Activated gamma-delta T cell treated with anti-CD3 and anti-CD28 coated beads, Interleukin-2, amount 50 U/mL, for 16 hours (primary cell): ENCODE measurements at places on chromosomes 1 and 21.
A peak's percentile ranks its signal among the peaks of the same experiment; 100 is the strongest.

DNA sequence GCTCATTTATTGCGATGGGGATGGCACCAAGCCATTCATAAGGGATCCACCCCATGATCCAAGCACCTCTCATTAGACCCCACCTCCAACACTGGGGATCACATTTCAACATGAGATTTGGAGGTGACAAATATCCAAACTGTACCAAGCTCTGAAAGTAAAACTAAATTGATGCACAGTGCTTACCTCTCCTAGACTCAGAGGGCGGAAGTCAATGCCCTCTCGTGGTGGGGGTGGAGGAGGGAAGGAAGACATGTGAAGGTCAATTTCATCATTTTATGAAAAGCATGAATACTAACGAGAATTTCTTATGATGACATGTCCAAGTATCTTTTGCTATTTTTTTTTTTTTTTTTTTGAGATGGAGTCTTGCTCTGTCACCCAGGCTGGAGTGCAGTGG lies 120.0 kb downstream of the PGBD5 start:
- peak; percentile 8 for DNase-seq

DNA sequence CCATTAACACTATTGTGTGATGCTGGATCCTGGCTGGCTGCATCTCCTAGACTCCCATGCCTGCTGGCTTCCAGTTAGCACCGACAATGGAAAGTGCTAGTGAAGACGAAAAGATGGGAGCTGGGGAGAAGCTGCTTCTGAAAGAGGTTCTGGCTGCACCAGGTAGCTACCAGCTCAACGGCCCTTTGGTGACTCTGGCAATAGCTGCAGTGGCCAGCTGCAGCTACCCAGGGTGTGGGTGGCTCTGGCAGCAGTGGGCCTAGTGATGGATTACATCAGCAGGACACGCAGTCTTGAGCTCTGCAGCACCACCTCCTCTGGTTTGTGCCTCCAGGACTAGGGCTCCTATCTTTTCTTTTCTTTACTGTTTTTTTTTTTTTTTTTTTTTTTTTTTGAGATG lies 662.6 kb downstream of the MATN1 start:
- DNase-seq, result no peak

DNA sequence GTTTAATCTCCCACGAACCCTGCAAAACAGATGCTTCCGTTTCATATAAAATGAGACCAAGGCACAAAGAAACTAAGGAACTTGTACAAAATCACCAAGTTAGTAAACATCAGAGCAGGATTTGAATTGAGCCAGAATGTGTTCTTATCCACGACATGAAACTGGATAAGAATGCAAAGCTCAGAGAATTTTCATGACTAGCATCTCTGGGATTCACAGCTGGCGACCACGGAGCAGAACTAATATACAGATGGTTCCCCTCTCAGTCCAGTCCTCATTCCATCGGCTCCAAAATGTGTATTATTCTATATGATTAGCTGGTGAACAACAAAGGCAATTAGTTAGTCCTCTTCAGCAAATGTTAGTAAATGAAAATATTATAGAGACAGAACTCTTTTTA lies 72.3 kb upstream of the ERG start:
- DNase-seq, result no peak

- no peak for DNase-seq
These were observed 162.3 kb downstream of the ZNF281 start for GRCh38 chr1:200247518-200247917.

DNA sequence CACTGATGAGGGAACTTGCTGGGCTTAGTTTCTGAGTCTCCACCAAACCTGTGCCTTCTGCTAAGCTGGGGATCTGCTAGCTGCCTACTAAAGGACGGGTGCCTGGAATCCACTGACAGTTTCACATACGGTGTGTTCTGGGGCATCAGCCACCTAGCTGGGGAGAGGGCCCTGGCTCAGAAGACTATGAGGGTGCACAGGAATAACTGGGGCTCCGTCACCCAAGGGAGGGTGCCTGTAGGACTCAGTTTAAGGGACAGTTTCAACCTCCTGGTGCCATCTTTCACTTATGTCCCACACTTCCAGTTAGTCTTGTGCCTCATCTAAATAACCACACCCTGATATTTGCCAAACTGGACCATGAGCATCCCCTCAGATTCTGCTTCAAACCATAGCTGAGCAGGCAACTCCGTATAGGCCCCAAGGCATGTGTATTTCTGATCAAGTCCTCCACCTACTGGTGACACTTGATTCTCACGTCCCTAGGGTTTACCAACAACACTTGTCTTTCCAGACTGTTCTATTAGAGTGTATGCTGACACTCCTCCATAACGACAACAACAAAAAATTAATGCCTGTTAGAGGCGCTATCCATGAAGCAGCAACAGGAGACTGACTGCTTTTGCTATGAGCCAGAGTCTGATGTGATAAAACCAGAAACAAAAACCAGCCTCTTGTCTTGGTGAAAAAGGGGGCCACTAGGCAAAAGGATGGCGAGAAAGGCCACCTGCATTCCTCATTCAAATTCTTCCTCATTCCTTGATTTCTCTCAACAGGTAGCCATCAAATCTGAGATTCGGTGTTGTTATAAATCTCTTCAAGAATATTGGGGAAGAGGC lies 55.0 kb upstream of the PAXBP1 start:
- peak; percentile 4 for DNase-seq

DNA sequence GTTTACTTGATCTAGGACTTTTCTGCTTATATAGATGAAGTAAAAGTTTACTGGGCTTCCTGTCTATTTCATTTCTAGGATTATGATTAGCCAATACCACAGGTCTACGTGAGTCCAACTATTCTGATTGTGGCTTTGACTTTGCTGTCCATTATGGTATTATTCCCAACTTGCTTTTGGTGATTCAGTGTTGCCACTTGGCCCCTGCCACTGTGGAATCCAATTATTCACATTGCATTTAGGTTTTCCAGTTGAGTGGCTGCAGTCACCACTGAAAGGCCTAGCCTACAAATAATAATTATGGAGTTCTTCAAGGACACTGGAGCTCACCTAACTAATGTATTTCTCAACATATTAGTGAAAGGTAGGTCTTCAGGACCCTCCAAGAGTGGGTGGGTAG lies 574.3 kb upstream of the USP24 start:
- no peak for DNase-seq

DNA sequence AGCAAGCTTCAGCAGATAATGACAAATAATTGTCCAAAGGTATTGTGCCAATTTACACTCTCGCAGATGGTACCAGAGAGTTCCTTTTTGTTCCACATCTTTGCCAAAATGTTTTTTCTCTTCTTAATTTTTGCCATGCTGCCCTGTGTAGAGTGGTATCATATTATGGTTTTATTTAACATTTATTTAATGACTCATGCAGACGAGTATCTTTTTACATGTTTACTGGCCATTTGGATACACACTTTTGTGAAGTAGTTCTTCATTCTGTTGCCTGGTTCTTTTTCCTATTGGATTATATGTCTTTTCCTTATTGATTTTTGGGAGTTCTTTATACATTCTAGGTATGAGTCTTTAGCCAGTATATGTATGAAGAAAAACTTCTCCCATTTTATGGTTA lies 151.1 kb downstream of the PCNX2 start:
- DNase-seq, result no peak

DNA sequence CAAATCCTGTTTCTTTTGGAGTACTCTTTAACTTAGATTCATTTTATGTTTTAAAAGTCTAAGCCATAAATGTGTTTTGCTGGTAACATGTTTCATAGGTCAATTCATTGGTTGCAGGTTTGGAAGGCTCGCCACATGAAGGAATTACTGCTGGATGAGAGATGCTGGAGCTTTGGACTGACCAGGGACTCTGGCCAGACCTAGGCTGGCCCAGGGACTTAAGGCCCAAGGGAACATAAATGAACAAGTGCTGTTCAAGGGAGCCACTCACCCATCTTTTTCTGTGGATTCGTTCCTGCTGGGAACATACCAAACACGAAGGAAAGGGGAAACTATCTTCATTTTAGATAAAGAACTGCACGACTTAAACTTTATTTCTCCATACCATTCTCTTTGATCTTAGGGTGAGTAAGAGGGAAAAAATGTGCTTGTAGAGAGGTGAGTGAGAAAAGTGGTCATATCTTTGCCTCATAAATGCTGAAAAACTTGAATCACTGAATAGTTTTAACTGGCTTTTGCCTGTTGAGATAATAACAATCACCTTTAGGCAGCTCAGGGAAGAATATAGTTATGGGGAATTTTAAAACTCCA lies 15.3 kb upstream of the SHCBP1L start:
- no peak for DNase-seq

- DNase-seq, result no peak
These were observed 25.0 kb upstream of the TMEM39B start for GRCh38 chr1:32047701-32048100.

- no peak for DNase-seq
These were observed 372.6 kb downstream of the RPS6KC1 start for GRCh38 chr1:213423605-213424004.

DNA sequence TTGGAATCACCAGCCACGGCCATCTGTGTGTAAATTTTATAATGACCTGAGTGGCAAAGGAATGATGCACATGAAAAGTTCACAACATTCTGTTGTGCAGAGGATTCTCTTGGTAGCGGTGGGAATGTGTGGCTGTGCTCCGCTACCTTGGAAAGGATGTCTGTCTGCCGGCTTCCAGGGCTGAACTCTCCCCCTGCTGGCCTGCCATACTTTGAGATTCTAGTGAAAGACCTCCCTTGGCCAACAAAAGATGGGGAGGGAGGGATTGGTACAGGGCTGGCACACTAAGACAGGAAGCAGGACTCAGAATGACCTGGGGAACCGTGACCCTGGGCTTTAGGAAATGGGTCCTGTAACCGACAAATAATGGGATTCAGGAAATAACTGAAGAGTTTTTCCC lies 194.5 kb upstream of the PLD5 start:
- DNase-seq, result no peak

DNA sequence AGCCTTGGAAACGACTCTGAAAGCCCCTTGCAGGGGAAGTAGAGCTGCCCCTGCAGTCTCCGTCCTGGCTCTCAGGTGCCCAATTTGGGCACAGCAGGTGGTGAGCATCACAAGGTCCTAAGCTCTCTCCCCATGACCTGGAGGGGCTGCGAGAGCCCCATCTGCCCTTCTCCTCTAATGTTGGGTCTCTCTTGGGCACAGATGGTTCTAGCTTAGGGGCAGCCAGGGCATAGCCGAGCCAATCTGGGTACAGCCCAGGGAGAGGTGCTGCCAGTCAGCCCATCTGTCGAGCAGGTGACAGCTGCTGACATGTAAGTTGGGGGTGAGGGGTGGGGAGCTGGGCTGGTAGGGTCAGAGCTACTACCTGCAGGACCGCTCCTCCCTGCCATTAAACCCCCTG lies 50.7 kb downstream of the SYT2 start:
- no peak for DNase-seq

GRCh38 chr21:25960402-25960801 lies 210.2 kb downstream of the APP start:
- DNase-seq, result no peak

DNA sequence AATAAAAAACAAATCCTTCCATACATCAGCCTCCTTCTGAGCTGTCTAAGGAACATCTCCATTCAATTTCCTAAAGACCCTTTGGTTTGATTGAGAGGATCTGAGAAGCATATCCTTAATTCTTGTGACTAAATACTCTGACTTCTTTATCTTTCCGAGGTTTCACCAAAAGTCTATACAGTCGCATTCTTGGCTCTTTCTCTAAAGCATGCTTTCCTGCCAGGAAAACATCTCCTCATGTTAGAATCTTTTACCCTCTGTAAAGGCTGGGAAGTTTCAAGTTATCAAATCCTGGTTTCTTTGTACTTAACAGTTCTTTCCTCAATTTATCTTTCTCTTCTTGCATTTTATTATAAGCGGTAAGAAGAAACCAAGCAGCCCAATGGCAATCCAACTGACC lies 630.4 kb downstream of the PTPRC start:
- no peak for DNase-seq

DNA sequence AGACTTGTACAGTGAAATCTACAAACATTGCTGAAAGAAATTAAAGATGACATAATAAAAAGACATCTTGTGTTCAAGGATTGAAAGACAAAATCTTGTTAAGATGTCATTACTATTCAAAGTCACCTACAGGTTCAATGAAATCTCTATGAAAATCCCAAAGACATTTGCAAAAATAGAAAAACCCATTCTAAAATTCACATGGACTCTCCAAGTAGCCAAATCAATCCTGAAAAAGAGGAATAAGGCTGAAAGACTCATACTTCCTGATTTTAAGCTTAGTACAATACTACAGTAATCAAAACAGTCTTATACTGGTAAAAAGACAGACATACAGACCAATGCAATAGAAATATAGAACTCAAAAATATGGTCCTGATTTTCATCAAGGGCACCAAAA lies 78.6 kb downstream of the PCSK9 start:
- DNase-seq, result no peak

GRCh38 chr1:213269829-213270228 lies 218.8 kb downstream of the RPS6KC1 start:
- no peak for DNase-seq

DNA sequence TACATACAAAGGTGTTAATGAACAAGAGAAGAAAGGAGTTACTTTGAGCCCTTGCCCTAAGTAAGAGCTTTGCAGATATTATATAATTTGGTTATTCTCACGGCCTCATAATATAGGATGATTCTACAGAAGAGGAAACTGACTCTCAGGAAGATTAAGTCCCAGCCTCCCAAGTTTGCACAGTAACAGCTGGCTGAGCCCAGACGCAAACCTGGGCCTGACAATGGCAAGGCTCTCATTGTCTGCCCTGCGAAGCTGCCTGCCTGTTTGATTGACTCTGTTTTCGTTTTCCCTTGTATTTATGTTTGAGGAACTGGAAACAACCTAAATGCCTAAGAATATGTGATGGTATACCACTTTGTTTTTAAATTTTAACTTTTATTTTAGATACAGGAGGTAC lies 76.2 kb upstream of the PGBD5 start:
- no peak for DNase-seq

- peak; percentile 11 for DNase-seq
These were observed 18.2 kb upstream of the MSTO1 start for GRCh38 chr1:155591770-155592169.

- DNase-seq, result no peak
These were observed 9.1 kb upstream of the SYTL1 start for GRCh38 chr1:27332536-27333281.

- DNase-seq, result no peak
These were observed 25.8 kb downstream of the RRP1 start for GRCh38 chr21:43815107-43815613.

DNA sequence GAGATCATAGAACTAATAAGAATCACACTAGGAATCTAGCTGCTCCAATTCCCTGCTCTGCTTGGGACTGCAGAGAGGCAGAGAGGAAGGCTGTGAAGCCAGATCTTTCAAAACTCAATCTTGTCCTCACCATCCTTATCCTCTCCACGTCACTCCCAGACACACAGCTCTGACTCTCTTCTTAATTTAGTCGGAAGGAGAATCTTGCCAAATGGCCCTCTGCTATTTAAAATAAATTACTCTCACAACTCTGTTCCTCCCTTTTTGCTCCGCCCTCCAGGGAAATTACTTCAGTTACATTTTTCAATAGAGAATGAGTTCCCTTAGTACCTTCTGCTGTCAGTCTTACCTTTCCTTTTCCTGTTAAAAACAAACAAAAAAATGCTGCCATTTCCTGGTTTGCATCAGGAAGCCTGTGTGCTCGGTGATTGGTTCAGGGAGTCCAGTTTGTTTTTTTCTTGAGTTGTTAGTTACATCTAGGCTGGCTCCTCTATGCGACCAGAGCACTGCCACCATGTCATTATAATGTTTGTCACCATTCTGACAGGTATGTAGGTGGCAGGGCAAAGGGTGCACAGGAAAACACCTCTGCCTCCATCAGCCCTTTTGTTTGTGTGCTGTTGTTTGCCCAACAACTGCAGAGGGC lies 80.1 kb downstream of the FCRL5 start:
- no peak for DNase-seq
